ENCODE measurements at places on chromosomes 11 and 22.

DNA sequence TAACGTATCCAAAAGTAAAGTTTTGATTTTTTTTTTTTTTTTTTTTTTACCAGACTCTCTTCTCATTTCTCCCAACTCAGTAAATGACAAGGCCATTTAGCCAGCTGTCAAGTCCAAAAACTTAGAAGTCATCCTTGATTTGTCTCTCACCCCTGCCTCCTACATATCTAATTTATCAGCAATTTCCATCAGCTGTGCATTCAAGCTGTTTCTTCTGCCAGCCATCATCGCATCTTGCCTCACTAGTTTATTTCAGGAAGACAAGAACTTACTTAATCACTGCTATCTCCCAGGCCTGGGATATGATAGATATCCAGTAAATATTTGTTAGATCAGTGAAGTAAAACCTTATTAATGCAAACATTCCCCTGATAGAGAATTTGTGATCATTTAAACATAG lies 47.6 kb downstream of the SCGB1A1 start:
- no peak overlapping the region for H3K4me3 ChIP-seq
- H3K27ac ChIP-seq = no peak overlapping the region
- no peaks in the 10 kb centered on the region for H3K4me1 ChIP-seq
- DNase-seq = no peak
- no peaks in the 10 kb centered on the region for H3K36me3 ChIP-seq
- no peaks in the 10 kb centered on the region for H3K27me3 ChIP-seq

DNA sequence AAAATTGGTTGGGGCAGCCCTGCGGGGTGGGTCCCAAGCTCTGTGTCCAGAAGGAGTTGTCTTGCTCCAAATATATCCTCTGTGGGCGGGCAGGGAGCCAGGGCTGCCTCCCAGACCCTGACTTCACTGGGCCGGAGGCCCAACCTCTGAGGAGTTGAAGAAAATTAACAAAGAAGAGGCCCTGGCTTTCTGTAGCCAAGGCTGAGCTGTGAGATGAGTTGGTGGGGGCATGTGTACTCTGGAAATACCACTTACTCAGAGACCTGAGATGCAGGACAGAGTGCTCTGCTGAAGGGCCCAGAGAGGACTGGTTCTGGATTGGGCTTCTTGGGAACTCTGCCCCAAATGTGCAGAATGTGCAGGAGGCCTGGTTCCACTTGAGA lies 96.3 kb downstream of the SWAP70 start:
- H3K27me3 ChIP-seq = no peaks in the 10 kb centered on the region
- H3K4me3 ChIP-seq = no peak overlapping the region
- no peak for DNase-seq
- peaks cover 15% of the 10 kb centered on the region for H3K4me1 ChIP-seq
- H3K36me3 ChIP-seq = no peaks in the 10 kb centered on the region

DNA sequence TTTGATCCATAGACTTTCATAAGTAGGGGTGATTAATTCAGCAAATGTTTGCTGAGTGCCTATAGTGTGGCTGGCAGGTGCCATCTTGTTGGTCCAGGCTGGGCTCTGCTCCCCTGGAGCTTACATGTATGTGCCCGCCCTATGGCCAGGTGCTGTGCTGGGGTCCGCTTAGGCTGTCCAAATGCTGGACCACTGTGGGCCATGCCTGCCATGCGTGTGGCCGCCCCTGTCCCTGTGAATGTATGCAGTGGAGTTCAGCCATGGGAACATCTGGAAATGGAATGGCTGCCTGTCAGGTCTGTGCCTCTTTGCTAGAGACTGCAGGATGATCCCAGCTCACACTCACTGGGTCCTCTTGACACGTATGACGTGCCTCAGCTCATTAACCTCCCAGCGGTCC lies 594.6 kb downstream of the TBC1D22A start:
- no peak overlapping the region for H3K4me3 ChIP-seq
- no peak overlapping the region for H3K27ac ChIP-seq
- no peaks in the 10 kb centered on the region for H3K36me3 ChIP-seq

DNA sequence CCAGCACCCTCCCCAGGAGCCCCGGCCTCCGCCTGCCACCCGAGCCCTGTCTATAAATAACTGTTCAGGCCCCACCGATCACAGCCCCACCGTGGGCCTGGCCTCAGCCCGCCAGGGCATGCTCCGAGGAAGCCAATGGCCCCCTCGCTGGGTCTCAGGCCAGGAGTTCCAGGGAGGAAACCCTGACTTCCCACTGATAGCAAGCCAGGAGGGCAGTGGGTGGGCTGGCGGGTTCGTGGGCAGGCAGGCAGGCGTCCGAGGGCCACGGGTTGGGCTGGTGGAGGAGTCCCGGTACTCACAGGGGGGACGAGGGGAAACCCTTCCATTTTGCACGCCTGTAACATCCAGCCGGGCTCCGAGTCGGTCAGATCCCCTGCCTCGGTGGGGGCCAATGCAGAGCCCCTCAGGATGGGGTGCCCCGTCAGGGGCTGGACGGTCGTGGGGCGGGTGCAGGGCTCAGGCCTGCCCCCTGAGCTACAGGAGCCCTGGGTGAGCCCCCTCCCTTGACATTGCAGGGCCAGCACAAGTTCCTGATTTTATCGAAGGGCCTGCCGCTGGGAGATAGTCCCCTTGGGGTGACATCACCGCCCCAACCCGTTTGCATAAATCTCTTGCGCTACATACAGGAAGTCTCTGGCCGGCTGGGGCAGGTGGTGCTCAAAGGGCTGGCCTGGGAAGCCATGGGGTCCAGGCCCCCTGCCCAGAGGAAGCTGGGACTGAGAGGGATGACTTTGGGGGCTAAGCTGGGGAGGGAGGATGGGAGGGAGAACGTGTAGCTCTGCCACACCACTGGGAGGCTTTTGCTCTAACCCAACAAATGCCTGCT lies at the start of gene SPI1:
Gene SPI1 (minus strand): TSS at position 538 of the 826 bp plus-strand sequence. CDS start 194 bp downstream, at position 344.
- no peak for DNase-seq
- H3K27me3 ChIP-seq = no peaks in the 10 kb centered on the region
- H3K4me1 ChIP-seq = no peaks in the 10 kb centered on the region
- no peaks in the 10 kb centered on the region for H3K36me3 ChIP-seq

GRCh38 chr11:94175535-94175934 lies 46.9 kb downstream of the PANX1 start:
- peaks cover 15% of the 10 kb centered on the region for H3K36me3 ChIP-seq
- no peak for DNase-seq
- no peak overlapping the region for H3K27ac ChIP-seq

GRCh38 chr22:31448382-31448781 lies 41.3 kb downstream of the EIF4ENIF1 start:
- peaks cover 5% of the 10 kb centered on the region for H3K36me3 ChIP-seq
- H3K4me3 ChIP-seq = no peak overlapping the region
- no peak for DNase-seq
- no peak overlapping the region for H3K27ac ChIP-seq
- no peaks in the 10 kb centered on the region for H3K27me3 ChIP-seq

DNA sequence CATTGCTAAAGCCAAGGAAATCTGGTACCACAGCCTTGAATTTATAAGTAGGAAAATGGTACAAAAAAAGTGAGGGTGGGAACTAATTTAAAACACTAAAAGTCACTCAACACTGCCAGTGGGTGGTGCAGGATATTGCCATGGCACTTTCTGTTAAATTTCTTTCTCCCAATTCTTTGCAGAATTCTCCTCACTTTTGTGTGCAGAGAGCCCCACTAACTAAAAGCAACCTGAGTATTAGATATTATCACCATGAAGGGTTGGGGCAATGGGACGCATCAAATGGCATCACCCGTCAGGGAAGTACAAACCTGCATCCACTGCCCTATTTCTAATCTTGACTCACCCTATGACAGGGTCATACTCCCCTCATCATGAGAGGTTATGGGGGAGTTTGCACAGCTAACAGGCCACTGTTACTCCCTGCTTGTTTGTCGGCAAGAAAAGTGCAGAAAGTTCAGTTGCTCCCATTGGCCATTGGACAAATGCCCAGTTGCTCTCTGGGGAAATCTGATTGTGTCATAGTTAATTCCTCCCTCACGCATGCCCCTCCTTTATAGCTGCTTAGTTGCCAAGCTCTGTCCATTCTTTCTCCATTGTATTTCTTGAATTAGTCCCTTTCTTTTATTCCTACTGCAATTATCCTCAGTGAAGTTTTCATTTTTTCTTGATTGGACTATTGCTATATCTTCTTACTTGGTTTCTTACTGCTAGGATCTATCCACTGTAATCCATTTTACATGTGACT lies 93.8 kb upstream of the BLID start:
- no peak overlapping the region for H3K27ac ChIP-seq
- no peaks in the 10 kb centered on the region for H3K36me3 ChIP-seq
- H3K4me1 ChIP-seq = no peaks in the 10 kb centered on the region
- H3K4me3 ChIP-seq = no peak overlapping the region

DNA sequence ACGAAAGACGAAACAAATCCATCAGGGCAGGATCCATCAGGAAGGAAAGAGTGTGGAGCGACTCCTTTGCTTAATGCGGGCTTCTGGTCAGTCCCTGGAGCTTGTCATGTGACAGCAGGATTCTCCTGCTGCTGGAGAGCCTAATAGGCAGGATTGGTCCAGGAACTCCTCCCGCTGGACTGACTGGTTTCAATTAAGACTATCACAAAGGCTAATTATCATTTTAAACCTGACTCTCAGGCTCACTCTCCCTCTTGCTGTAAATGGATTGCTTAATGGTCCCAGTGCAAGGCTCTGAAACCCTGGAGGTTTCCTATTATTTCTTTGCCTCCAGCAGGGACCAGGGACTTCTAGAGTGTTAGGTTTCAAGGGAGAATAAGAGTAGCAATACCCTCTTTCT lies 493.8 kb downstream of the NTM start:
- H3K4me3 ChIP-seq = no peak overlapping the region
- peaks cover 21% of the 10 kb centered on the region for H3K4me1 ChIP-seq
- H3K27ac ChIP-seq = no peak overlapping the region
- no peaks in the 10 kb centered on the region for H3K36me3 ChIP-seq

GRCh38 chr22:37358917-37359316 lies 68.4 kb downstream of the ELFN2 start:
- H3K27ac ChIP-seq = no peak overlapping the region
- no peaks in the 10 kb centered on the region for H3K36me3 ChIP-seq
- DNase-seq = no peak
- no peaks in the 10 kb centered on the region for H3K4me1 ChIP-seq

GRCh38 chr11:33620423-33621171 lies 80.0 kb downstream of the C11orf91 start:
- H3K36me3 ChIP-seq = no peaks in the 10 kb centered on the region
- no peak overlapping the region for H3K4me3 ChIP-seq
- no peak for DNase-seq
- H3K27me3 ChIP-seq = no peaks in the 10 kb centered on the region
- H3K4me1 ChIP-seq = peaks cover 2% of the 10 kb centered on the region
- H3K27ac ChIP-seq = no peak overlapping the region

DNA sequence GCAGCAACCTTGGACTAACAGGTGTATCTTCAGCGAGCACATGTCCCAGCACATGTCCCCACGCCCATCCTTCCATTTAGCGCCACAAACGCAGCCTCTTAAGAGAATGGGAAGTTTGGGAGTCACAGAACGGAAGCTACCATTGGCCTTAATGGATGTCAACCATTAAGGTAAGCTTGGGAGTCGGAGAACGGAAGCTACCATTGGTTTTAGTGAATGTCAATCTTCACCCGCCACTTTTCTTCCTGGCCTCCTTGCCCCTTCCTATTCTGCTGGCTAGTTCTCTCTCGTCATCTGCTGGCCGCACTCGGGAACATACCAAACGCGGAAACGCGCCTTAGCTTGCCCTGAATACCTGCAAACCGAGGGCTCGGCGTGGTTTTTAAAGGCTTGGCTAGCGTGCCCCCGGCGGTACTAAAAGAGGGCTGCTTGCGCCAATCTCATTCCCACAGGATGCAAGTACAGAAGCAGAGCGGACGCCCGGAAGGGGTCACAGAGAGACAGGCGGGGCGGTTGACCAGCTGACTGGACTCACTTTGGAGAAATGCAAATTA lies 24.3 kb downstream of the GLYATL1 start:
- H3K4me3 ChIP-seq = peak overlapping the region; percentile 26
- peak; percentile 70 for DNase-seq
- peaks cover 10% of the 10 kb centered on the region for H3K27me3 ChIP-seq
- H3K27ac ChIP-seq = no peak overlapping the region

DNA sequence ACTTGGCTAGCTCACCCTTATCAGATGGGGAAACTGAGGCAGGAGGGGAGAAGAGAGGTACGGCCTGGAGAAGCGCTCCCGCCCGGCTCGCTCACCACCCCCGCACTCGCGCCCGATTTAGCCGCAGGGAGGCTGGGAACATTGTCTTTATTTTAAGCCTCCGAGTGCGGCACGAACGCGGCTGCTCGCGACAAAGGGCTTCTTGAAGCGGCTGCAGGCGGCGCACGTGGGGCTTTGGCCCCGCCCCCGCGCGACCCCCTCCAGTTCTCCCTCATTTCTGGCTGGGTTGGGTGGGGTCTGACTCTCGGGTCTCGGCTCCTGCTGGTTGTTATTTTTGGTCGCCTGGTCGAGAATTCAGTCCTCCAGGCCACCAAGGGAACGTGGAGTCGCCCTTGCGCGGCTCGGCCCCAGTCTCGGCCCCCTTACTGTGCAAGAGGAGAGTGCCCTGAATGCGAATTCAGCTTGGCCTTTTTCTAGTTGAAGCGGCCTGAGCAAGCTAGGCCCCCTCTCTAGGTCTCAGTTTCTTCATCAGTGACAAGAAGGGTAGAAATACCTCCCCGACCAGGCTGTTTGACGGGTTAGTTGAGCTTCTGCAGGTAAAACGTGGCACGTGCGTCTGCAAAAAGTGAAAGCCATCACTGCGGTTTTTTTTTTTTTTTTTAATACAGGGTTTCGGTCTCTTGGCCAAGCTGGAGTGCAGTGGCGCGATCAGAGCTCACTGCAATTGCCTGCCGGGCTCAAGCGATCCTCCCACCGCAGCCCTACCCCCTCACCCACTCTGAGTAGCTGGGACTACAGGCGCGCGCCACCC lies 2.6 kb upstream of the CHRM1 start:
- H3K27me3 ChIP-seq = peaks cover 44% of the 10 kb centered on the region
- no peaks in the 10 kb centered on the region for H3K36me3 ChIP-seq
- no peak for DNase-seq
- peaks cover 6% of the 10 kb centered on the region for H3K4me1 ChIP-seq

DNA sequence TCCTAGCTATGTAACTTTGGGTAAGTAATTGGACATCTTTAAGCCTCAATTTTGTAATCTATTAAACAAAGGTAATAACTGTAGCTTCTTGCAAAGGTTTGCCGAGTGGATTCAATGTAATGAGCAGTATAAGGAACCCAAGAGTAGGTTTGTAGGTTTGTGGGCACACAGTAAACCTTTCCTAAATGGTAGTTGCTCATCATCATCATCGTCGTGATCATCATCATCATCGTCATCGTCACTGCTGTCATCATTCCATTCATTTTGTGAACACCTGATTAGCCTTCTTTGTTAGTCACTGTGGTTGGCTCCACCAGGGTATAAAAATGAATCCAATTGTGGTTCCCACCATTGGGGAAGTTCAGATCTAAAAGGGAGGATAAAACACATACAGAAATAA lies 223.1 kb upstream of the KIRREL3 start:
- H3K4me1 ChIP-seq = no peaks in the 10 kb centered on the region
- no peaks in the 10 kb centered on the region for H3K36me3 ChIP-seq
- no peak for DNase-seq
- no peak overlapping the region for H3K27ac ChIP-seq
- H3K27me3 ChIP-seq = no peaks in the 10 kb centered on the region

DNA sequence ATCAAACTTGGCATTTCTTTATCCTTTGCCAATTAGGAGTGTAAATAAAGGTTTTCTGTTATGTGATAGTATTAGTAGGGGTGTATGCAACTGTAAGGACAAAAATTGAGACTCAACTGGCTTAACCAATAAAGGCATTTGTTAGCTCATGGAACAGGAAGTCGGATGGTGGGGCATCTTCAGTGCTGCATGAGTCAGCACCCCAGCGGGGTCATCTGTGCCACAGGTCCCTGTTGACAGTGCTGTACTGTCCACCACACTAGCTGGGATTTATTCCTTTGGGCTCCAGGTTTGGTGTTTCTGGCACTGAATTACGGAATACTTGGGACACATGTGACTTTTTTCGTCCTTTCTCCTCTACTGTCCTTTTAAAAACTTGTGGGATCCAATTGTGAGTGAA lies 86.0 kb downstream of the PPP6R3 start:
- peaks cover 5% of the 10 kb centered on the region for H3K4me1 ChIP-seq
- DNase-seq = no peak
- peaks cover 59% of the 10 kb centered on the region for H3K36me3 ChIP-seq
- H3K27me3 ChIP-seq = no peaks in the 10 kb centered on the region
- no peak overlapping the region for H3K27ac ChIP-seq
